Caki2 (cell line): ENCODE measurements at places on chromosomes 7 and 10.
A peak's percentile ranks its signal among the peaks of the same experiment; 100 is the strongest.

DNA sequence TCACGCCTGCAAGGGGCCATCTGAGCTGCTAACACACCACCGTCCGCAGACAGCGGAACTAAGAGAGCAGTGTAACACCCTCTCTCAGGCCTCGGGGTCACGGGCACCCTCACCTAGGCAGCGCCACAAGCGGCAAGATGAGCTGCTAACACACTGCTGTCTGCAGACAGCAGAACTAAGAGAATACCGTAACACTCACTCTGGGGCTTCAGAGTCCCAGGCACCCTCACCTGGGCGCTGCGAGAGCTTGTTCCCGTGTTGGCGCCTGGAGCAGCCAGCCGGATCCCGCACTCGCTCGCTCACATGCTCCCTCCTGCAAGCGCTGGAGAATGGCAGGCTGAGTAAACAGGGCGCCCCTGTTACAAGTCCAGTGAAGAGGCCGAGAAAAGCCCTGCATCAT, 160.2 kb downstream of the SRPK2 start:
- no peak for DNase-seq

- DNase-seq: peak; percentile 59
These were observed 208.8 kb downstream of the THSD7A start for GRCh38 chr7:11623093-11623678.

GRCh38 chr10:6522230-6522629, 57.8 kb downstream of the PRKCQ start:
- DNase-seq: peak; percentile 27

DNA sequence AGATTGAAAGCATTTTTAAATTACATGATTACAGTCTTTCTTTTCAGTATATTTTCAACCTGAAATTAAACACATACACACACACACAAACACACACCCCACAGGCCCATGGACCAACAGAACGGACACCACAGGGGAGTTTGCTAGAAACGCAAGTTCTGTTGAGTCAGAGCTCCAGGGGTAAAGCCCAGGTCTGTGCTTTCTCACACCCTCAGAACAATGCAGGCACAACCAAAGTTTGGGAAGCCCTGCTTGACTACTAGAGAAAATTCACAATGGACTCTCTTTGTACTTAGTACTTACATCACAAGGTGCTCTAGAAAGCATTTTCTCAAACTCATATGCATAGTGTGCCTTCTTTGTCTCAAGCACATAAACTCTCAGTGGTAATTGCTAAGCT, 704.0 kb upstream of the IGFBP3 start:
- no peak for DNase-seq

GRCh38 chr10:78851647-78852046, 217.1 kb upstream of the ZMIZ1 start:
- no peak for DNase-seq

- peak; percentile 45 for DNase-seq
These were observed 303.9 kb downstream of the REEP3 start for GRCh38 chr10:63825111-63825510.

GRCh38 chr10:120508393-120508792, 51.4 kb downstream of the PLPP4 start:
- DNase-seq: peak; percentile 49

DNA sequence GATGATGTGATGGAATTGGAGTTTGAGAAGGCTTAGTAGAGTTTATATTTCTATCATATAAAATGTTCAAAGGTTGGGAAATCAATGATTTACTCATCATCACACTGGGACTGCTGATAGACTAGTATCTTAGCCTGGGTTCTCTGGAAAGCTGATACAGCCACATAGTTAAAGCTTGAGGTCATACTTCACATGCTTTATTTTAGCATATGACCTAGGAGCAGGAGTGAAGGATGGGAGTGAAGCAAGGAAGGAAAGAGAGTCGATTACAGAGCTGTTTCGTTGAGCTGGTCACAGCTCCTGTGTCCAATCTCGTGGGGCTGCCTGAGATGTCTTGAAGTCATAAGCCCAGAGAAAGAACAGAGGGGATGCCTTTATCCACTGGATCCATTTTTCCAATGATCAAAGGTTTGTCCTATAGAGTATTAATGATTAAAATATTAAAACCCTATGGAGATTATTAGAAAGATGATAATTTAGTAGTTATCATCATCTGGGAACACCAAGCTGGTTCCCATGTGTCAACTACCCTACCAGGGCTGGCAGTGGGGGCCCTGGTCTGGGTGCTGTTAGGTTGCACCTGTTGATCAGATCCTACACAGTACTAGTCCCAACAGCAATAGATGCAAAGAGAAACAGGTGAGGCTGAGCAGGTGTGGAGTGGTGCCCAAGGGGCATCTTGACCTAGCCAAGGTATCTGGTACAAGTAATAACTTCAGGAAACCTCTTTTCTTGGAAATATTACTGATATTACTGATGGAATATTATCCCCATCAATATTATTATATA, 77.8 kb downstream of the BAMBI start:
- peak; percentile 57 for DNase-seq

DNA sequence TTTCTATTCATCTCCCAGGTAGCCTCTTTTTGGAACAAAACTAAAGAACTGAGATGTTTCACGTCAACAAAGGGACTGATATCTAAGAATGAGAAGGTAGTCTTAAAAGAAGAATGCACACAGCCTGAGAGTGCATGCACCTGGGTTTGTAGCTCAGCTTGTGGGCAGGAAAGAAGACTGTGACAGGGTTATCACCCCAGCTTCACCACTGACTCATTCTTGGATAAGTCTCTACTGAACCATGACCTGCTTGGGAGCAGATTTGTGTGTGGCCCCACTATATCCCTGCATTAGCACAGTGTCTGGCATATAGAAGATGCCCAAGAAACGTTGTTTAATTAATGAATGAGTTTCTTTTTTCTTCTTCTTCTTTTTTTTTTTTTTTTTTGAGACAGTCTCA, 187.5 kb downstream of the GPAM start:
- peak; percentile 10 for DNase-seq

- DNase-seq: no peak
These were observed 41.4 kb downstream of the FBXW4 start for GRCh38 chr10:101653536-101653935.

GRCh38 chr7:33155811-33156210, 26.4 kb downstream of the BBS9 start:
- DNase-seq: no peak

DNA sequence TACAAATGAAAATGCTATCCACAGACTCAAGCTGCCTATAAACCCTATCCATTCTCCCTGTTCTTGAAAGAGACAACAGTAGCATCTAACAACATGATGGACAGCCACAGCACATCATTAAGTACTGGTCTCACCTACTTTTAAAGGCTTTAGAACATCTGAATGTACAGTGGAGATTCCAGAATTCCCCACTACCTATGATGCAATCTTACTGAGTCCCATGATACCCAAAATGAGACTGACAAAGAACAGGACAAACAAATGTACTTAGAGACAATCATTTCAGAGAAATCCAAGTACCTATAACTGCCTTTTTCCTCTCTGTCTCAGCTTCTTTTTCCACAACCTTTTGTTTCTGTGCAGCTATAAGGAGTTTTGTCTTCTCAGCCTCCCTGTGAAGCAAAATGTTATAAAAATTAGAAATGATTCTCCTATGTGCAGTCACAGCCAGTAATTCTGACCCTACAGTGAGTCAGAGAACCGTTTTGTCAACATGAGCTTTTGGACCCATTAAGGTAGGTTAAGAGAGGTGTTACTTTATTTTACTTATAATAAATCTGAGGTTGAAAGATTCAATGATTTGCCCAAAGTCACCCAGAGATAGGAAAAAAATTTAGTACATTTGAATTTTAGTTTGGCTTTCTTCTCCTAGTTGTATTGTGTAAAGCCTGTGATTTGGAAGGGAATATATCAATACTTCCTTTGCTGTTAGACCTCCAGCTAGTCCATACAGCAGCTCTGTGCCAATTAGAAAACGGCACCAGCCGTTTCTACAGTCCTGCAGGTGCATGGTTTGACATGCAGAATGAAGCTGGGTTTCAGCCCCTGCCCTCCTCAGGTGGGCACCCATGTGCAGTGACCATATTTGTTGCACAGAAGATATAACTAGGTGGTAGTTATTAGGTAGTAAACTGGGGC, 21.9 kb downstream of the ERLIN1 start:
- DNase-seq: no peak

DNA sequence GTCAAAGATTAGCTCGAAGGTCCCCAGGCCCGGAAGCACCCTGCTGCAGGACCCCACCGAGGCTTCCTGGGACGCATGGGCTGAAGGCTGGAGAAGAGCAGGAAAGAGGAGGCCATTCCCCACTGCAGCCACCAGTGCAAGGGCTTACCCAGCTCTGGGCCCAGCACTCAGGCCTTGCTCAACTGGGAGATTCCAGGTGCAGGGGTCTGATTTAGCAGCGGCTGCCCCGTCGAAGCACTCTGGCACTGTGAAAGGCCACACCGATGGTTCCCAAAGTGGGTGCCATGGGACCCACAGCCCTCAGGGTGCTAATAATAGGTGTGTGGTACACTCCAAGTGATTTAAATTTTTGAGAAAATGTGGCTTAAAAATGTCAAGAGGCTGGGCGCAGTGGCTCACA, 130.9 kb downstream of the OAT start:
- no peak for DNase-seq

GRCh38 chr7:139526578-139527544, 3.4 kb downstream of the CLEC2L start:
- no peak for DNase-seq

DNA sequence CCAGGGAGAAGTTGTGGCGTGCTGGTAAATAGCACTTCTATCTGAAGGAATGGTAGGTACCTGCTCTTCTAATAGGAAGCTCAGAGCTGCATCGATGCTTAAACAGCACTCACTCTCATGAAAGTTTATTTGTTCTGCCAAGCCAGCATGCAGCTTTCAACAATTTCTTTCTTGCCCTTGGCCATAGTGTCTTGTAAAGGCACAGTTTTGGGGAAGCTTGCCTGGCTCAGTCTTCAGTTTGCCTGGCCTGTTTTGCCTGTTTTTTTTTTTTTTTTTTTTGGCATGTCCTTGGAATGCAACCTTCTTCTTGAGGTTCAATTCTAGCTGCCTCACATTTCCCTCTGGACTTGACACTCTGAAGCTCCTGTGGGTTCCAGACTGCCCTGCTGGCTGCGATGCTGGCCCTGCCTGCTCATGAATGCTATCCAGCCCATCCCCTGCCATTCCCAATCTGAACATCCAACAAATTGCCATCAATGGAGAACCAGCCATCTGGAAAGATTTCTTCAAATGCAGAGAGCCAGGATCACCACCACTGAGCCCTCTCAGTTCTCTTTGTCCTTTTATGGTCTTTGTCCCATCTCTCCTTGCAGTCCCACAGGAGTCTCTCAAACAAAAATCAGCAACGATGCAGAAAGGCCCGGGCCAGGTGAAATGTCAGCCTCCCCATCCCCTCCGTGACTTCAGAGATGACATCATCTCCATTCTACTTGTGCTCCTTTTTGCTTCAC, 133.9 kb downstream of the ANLN start:
- no peak for DNase-seq

GRCh38 chr10:27618036-27618615, 114.0 kb downstream of the RAB18 start:
- DNase-seq: no peak

GRCh38 chr7:111274857-111275256, 183.9 kb downstream of the LRRN3 start:
- DNase-seq: no peak

DNA sequence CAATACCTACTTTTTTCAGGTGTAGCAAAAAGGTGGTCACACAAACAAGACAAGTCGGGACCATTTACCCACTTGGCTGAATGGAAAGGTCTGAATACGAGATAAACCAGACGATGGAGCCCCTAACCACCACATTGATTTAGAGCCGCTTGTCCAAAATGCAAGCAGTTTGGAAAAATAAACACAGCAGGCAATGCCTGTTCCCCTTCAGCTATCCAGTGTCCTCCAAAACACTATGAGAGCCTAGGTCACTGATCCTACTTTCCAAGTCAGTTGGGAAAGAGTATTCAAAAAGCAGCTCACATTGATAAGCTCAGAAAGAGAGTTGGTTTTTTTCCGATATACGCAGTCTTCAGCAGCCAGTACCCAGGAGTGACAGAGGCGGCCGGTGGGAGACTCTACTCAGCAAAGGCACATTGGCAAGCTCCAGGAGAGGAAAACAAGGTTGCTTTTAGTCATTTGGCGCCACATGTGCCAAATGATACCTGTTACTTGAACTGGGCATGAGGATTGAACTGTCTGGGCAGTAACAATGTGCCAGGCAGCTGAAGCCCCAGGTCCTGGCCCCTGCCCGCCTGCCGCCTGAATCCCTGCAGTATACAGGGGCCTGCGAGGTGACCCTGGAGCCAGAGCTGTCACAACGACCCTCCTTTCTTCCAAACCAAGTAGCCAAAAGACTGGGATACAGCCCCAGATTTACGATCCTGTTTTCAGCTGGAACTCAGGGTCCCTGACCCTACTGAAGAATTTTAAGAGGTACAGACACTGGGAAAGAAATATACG, 109.8 kb downstream of the PIP4K2A start:
- no peak for DNase-seq

- DNase-seq: peak; percentile 35
These were observed 2.8 kb downstream of the RSBN1L start for GRCh38 chr7:77699056-77699455.

- DNase-seq: no peak
These were observed 9.1 kb upstream of the WAC start for GRCh38 chr10:28523725-28524252.

- DNase-seq: no peak
These were observed 111.6 kb upstream of the MEOX2 start for GRCh38 chr7:15798081-15798480.

DNA sequence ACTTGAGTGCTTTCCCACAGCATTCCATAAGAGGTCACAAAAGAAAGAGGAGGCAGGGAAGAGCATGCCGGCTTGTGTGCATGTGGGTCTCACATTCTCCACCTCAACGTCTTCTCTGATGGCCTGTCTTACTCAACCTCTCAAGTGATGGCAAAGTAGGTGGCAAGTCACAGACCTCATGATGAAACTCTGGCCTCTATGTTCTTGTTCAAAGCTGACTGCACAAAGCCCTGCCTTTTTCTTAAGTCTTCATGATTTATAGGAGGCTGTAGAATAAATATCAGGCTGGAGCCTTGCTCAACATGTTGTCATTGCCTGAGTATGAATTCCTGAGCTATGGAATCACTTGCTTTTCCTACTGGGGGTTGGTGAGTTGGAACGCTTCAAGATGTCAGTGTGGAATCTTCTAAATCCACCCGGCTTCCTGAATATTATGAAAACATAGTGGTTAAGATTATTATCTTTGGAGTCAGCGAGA, 213.6 kb upstream of the INHBA start:
- peak; percentile 100 for DNase-seq

- no peak for DNase-seq
These were observed 53.6 kb upstream of the PODXL start for GRCh38 chr7:131610007-131610406.

- no peak for DNase-seq
These were observed 49.2 kb upstream of the FGFR2 start for GRCh38 chr10:121647401-121647800.

DNA sequence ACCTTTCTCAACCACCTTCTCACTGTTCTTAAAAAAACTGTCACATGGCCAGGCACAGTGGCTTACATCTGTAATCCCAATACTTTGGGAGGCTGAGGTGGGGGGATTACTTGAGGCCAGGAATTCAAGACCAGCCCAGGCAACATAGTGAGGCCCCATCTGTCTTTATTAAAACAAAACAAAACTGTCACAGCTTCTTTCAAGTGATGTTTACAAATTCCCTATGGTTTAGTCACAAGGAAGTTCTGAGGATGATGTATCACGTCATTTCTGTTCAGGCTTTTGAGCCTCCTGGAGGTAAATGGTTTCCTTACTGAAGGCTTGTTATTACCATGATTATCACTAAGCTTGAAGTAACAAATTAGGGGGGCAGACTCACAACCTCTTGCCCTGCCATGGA, 186.2 kb downstream of the CFTR start:
- DNase-seq: peak; percentile 53
